Muscle of leg (tissue), 16 donors: ENCODE measurements at places on chromosomes 1 and 21. TPM values are rescaled to one million over a fixed set of nuclear protein-coding genes. Genes with fewer than 3 reads are reported as not detected.
A peak's percentile ranks its signal among the peaks of the same experiment; 100 is the strongest.

DNA sequence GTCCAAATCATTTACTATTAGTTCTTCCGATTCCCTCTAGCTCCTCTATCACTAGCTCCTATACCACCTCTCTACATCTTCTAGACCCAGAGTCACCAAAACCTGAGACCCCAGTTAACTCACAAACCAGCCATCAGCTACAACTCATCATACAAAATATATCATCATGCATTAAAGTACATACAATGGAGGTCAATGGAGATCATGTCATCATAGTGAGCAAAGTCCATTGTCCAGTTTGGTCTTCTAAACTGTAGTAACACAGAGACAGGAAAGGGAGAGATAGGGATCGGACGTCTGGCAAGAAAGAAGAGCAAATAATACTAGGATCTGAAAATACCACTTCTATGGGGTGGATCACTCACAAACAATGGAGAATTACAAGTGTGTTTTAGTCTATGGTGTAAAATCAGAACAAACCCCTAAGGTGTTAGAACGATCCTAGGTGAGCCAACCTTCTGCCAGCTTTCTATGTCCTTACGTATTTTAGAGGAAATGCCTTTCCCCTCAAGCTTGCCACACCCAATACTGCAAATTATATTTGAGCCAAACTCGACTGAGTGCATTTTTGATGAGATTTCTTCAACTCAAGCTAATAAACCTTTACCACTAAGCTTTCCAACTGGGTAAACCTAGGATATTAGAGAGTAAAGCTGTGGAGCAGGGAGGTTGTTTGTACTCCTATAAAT, 3.9 kb downstream of the ADIPOR1 start:
- no peak overlapping the region for H3K4me3 ChIP-seq
- no peak overlapping the region for H3K27ac ChIP-seq
- peaks cover 18% of the 10 kb centered on the region for H3K4me1 ChIP-seq
- H3K27me3 ChIP-seq, result no peaks in the 10 kb centered on the region

Gene ELOVL1
- total RNA-seq, result 25.4 TPM

Gene TOMM40L
- total RNA-seq, result 9.3 TPM

GRCh38 chr1:74193908-74194307, 4.1 kb downstream of the LRRIQ3 start:
- no peak overlapping the region for H3K27ac ChIP-seq
- no peak for DNase-seq
- no peak overlapping the region for H3K4me3 ChIP-seq
- H3K36me3 ChIP-seq, result no peaks in the 10 kb centered on the region
- H3K4me1 ChIP-seq, result peaks cover 2% of the 10 kb centered on the region
- H3K27me3 ChIP-seq, result no peaks in the 10 kb centered on the region

Gene SMIM1
- 7.1 TPM for total RNA-seq

Gene SLC35F3
- total RNA-seq, result 0.62 TPM

DNA sequence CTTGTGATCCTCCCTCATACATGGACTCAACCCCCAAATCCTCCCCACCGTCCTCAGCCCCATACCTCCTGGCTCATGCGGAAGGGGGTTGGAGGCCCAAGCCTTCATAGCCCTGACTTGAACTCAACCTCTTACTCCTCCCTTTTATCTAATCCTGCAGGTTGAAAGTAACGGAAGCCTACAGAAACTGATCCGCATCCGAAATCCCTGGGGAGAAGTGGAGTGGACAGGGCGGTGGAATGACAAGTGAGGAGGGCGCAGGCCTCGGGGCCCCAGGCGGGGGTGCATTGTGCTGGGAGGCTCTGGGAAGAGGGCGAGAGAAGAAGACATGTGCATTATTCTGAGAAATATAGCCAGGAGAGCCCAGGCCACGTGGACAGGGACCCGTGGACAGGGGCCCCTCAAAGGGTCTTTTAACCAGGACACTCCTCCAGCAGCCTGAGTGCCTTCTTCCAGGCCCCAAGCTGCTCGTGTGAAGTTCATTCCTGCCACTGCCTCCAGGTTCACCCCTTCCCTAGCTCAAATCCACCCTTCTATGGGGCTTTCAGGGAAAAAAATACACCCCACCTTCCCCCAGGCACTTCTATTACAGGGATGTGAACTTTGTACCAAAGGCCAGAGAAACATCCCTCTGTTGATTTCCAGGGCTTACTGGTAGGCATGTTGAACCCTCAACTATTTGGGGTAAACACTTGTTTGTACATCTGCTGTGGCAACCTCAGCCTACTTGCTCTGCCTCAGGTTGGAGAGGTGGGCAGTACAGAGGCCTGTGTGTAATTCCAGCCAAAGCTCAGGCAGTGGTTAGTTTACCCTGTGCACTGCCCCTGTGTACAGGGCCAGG, 38.6 kb downstream of the CAPN2 start:
- peaks cover 25% of the 10 kb centered on the region for H3K4me1 ChIP-seq
- no peak overlapping the region for H3K4me3 ChIP-seq
- no peaks in the 10 kb centered on the region for H3K27me3 ChIP-seq
- no peak for DNase-seq
- peaks cover 85% of the 10 kb centered on the region for H3K36me3 ChIP-seq

DNA sequence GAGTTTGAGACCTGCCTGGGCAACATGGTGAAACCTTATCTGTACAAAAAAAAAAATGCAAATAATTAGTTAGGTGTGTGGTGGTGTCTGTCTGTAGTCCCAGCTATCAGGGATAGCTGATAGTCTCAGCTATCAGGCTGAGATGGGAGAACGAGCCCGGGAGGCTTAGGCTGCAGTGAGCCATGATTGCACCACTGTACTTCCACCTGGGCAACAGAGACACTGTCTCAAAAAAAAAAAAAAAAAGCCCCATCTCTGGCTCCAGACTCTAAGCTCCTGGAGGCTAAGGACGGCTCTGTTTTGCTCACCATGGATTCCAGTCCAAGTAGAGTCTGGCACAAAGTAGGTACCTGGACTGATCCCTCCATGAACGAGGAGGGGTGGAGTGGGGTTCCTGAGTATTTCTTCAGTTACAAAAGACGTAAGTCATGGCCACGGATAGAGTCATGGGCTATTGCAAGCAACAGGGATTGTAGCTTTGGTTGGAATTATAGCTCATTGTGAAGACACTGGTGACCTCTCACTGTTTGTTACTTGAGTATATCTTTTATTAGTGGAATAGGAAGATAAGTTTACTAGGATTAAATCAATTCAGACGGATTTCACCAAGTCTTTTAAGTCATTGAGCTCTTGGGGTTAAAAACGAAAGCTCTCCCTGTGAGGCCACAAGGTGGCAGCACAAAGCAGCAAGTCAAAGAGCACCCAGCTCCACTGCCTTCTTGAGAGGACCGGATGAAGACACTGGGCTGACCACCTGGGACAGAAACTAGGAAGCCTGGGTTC, 35.6 kb upstream of the TMEM61 start:
- no peaks in the 10 kb centered on the region for H3K36me3 ChIP-seq
- DNase-seq, result peak; percentile 79
- peaks cover 5% of the 10 kb centered on the region for H3K27me3 ChIP-seq
- no peak overlapping the region for H3K27ac ChIP-seq
- no peak overlapping the region for H3K4me3 ChIP-seq

DNA sequence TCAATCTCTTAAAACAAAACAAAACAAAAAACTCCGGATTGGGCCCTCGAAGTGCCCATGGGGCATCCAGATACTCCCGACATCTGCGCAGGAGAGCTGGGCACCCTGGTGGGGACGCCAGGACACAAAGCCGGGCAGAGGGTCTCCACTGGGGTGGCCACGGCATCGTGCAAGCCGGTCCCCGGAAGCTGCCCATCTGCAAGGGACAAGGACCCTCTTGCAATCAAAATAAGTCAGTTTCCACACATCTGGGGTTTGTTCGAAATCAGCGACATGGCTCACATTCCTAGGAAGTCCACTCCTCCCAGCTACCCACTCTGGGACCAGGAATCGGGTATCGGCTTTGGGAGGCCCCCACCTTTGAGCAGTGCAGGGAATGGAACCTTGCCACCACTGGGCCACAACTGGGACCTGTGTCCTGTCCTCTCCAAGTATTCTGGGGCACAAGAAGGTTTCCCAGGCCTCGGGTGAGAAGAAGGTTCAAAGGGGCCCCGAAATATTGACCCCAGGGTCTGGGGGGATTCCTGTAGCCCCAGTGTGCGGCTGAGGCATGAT, 4.6 kb upstream of the PRDM16 start:
- peaks cover 18% of the 10 kb centered on the region for H3K4me1 ChIP-seq
- H3K27ac ChIP-seq, result no peak overlapping the region
- no peak for DNase-seq

Gene IVL
- not detected for total RNA-seq

DNA sequence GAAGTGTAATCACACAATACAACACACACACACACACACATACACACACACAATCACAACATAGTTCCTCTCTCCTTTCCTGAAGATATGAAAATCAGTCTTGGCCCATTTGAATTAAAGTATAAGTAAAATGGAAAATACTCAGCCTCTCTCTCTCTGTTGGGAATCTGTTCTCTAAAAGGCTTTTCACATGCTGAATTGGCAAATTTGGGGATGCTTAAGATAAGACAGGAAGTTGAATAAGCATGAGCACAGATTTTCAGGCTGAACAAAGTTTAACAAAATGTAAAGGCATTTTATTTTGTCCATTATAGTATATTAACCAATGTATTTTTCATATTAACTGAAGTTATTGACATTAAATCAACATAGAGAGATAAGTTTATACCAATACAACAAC, 23.7 kb upstream of the FMO2 start:
- no peak overlapping the region for H3K4me3 ChIP-seq
- no peak overlapping the region for H3K27ac ChIP-seq
- DNase-seq, result no peak
- no peaks in the 10 kb centered on the region for H3K36me3 ChIP-seq
- no peaks in the 10 kb centered on the region for H3K27me3 ChIP-seq
- H3K4me1 ChIP-seq, result peaks cover 2% of the 10 kb centered on the region

Gene LCE1A
- total RNA-seq, result not detected

DNA sequence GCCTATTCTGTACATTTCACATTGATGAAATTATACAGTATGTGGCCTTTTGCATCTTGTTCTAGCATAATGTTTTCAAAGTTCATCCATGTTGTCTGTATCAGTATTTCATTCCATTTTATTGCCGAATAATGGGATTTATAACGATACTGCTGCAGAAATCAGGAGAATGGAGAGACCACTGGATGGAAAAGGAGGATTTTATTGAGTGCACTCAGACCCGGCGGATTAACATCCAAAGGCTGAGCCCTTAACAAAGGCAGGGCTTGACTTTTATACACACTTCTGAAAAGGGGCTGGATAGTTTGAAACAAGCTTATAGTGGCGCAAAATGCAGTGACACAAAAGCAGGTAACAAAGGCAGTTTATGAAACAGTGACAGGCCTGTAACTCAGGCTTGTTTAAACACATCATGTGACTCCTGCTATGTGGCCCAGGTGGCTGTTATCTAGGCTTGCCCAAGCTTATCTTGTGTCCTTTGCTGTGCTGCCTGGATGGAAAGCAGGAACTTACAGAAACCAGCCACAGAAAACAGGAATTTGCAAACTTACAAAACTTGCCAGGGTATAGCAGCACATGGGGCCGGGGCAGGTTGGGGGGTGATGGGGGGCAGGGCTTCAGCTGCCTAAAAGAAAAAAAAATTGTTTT, 32.8 kb upstream of the KCNJ15 start:
- H3K27ac ChIP-seq, result no peak overlapping the region
- no peak overlapping the region for H3K4me3 ChIP-seq
- H3K4me1 ChIP-seq, result no peaks in the 10 kb centered on the region
- no peaks in the 10 kb centered on the region for H3K36me3 ChIP-seq
- DNase-seq, result no peak

- no peaks in the 10 kb centered on the region for H3K27me3 ChIP-seq
- peaks cover 19% of the 10 kb centered on the region for H3K4me1 ChIP-seq
- H3K27ac ChIP-seq, result peak overlapping the region; percentile 87
- DNase-seq, result peak; percentile 92
- H3K4me3 ChIP-seq, result no peak overlapping the region
These were observed 37.5 kb upstream of the LAMC2 start for GRCh38 chr1:183148599-183148998.

DNA sequence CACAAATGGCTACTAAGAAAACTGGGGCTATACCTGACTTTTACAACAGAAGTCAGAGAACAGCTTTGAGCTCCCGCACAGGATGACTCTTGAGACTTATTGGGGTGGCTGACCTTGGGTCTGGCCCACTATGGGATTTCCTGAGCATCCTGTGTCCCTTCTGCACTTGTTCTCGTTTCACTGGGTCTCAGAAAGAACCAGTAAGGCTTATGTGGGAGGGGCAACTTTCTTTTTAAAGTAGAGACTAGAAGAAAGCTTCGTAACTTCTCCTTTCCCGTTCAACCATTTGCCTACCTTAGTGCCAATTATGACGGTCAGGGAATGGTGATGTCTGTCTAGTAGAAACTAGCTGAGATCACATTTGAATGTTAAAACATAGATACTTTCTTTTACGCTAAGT, 59.5 kb upstream of the C1orf105 start:
- H3K27me3 ChIP-seq, result no peaks in the 10 kb centered on the region
- DNase-seq, result no peak
- H3K4me3 ChIP-seq, result no peak overlapping the region

Gene NASP
- 56.4 TPM for total RNA-seq

DNA sequence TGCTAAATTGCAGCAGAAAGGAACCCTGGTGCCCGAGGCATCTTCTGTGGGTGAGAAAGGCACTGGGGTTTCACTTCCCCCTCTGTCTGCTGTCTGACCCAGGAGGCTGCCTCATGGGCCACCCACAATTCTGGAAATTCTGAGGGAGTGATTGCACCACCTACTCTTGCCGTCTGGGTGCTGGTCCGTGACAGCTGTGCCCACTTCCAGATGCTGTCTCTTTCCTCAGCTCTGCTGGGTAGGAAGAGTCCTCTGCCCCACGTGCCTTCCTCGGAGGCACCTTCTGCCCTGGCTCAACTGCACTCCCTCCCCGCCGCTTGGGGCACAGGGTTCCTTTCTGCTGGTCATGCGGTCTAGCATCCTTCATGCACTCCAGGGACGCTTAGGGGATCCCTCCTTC, 96.3 kb downstream of the ARHGEF10L start:
- no peak overlapping the region for H3K4me3 ChIP-seq
- peaks cover 88% of the 10 kb centered on the region for H3K36me3 ChIP-seq
- H3K27me3 ChIP-seq, result no peaks in the 10 kb centered on the region
- H3K4me1 ChIP-seq, result no peaks in the 10 kb centered on the region

DNA sequence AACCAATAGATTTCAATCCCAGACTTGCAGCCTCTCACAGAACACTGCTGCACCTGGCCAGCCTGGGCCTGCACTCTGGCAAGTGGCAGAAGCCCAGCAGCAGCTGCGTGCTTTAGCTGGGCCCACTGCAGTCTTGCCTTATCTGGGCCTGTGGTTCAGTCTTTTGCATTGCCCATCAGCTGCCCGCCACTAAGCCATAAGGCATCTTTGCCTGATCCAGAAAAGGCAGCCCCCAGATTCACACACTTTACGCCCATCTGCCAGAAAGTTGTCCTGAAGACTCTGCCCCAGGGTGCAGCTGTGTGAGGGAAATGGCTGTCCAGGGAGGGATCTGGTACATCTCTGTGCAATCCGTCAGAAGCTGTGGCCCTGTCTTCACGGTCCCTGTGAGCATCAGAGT, 217.0 kb downstream of the DNAH14 start:
- H3K4me1 ChIP-seq, result peaks cover 8% of the 10 kb centered on the region
- no peaks in the 10 kb centered on the region for H3K36me3 ChIP-seq
- no peaks in the 10 kb centered on the region for H3K27me3 ChIP-seq
- H3K4me3 ChIP-seq, result no peak overlapping the region
